Stimulated activated CD8-positive, alpha-beta memory T cell treated with anti-CD3 and anti-CD28 coated beads, Interleukin-4, amount 100 ng/mL, for 4 hours (primary cell): ENCODE measurements at places on chromosomes 11 and 22.

DNA sequence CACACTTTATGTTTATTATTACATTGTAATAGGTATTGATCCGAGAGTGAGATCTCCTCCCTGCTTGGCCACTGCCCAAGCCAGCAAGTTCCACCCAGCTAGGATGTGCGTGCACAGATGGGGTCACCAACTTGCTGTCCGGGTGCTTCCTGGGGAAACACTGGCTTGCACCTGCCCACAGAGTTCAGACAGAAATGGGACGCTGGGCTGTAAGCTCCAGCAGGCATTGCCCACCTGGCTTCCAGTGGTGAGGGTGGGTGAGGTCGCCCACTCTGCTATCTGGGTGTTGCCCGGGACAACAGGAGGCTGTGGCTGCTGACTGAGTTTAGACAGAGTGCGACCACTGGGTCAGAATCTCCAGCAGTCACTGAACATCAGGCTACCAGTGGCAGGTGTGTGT lies 289.8 kb upstream of the ANO3 start:
- no peak for DNase-seq

DNA sequence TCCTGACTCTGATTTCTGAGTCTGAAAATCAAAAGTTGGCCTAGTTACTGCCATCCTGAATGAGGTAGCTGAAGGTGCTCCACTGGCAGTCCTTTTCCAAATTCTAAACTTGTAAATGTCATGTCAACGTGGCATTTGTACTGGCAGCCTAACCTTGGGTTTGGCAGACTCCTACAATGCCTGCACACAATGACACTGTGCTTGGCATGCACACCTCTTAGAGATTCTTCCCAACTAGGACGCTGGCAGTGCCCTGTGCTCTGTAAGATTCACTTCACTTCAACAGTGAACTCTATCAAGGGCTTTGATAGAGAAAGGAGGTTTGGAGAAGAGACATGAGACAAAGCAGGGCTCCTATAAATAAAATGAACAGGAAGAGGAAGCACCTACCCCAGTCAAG lies 21.9 kb upstream of the PPP2R1B start:
- DNase-seq, result no peak

DNA sequence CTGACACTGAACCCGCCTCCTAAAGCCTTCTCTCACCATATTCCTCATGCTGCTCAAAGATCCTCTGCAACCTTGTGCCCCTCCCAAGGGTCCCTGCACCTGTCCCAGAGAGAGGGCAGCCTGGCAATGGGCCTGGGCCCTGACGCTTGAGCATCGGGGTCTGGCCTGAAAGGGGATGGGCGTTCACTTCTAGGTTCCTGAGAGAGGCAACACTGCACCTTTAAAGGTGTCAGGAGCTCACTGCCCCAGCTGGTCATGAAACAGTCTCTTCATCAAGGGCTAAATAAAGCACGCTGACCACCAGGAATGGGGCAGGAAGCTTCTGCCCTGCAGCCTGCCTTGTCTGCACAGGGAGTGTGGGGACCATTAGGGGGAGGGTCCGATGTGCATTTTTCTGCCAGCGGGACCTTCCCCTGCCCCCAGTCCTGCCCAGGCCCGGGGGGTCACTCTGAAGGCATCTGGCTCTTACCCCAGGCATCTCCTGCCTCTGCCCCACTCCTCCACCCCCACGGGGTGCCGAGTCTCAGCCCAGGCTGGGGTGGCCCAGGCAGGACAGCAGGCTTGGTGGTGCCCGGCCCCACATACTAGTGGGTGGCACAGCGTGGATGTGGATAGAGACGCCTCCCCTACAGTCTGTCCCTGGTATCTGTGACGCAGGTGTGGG lies 3.5 kb downstream of the C11orf21 start:
- no peak for DNase-seq

GRCh38 chr11:64894070-64894811 lies 15.8 kb upstream of the EHD1 start:
- peak; percentile 76 for DNase-seq
